ENCODE measurements at places on chromosomes 1 and 21.

DNA sequence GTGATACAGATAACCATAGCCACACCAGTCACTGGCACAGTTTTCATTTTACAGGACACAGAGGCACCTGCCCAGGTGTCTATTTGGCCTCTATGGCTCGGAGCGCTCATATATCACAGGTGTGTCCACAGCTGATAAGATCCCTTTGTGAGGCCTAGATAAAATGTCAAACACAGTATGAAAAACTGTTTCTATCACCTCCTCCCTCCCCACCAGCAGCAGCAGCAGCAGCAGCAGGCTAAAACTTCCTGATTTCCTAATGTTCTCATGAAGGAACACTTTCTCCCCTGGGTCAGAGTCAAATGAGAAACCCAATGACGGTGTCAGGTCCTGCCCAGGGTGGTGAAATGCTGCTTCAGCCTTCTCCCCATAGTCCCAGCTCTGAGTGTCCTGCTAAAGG is 24.4 kb downstream of the ELAPOR1 start:
- no peak for DNase-seq

DNA sequence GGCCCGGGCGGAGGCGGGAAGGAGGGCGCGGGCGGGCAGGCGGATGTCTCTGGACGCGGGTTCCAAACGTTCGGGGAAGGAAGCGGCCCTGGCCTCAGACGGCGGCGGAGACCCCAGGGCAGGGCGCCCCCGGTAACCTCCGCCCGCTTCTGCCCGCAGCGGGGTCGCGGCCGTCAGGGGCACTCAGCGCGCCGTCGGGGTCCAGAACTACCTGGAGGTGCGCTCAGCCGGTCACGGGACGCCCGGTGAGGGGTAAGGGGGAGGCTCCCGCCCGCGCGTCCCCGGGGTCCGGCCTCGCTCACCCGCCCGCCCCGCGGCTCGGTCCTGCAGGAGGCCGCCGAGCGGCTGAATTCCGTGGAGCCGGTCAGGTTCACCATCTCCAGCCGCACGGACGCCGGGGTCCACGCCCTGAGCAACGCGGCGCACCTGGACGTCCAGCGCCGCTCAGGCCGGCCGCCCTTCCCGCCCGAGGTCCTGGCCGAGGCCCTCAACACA is 406 bp downstream of the PUSL1 start:
- no peak for DNase-seq

GRCh38 chr1:178509414-178510007 is 3.4 kb upstream of the TEX35 start:
- DNase-seq: no peak

GRCh38 chr1:154935749-154936554 is 567 bp downstream of the PMVK start:
- DNase-seq: no peak

DNA sequence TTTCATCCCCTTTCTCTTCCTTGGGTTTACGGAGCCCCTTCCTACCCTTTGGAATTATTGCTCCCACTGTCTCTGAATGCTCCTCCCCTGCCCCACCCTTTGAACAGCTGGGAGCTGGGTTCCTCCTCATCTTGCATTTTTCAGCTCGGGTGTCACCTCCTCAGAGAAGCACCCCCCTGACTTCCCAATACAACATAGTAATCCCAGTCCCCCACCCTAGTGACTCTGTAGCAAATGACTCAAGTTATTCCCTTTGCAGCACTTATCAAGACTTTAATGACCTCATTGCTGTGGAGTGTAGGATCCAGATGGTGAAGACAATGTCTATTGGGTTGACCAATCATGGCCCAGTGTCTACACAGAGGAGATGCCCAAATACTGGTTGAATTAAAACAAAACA is 8.9 kb upstream of the VWA5B1 start:
- no peak for DNase-seq

- DNase-seq: no peak
These were observed 631.1 kb upstream of the NR5A2 start for GRCh38 chr1:199396456-199396855.

DNA sequence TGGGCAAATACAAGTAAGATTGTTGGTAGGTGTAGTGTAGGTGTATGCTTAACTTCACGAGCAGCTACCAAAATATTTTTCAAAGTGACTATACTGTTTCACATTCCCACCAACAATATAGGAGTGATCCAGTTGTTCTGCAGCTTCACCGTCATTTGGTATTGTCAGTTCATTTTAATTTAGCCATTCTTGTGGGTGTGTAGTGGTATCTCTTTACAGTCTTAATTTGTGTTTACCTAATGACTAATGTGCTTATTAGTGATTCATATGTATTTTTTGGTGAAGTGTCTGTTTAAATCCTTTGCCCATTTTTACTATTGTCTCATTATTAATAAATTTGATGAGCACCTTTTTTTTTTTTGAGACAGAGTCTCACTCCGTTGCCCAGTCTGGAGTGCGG is 35.4 kb downstream of the RCSD1 start:
- no peak for DNase-seq

GRCh38 chr1:34984435-34984792 is 733 bp downstream of the TMEM35B start:
- no peak for DNase-seq

DNA sequence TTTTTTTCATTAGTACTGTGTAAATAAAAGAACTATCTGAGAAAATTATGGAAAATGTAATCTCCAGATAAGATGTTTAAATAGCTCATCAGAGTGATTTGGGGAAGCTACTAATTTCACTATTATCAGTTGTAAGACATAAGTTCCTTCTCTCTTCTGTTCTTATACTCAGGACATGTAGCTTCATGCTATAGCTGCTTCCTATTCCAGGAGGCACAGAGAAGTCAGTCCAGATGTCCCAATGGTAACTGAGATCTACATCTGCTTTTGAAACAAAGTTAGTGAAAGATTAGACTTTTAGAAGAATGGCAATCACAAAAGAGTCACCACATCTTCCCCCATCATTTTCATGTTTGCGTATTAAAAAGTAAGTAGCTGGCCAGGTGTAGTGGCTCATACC is 5.6 kb downstream of the MAP3K21 start:
- no peak for DNase-seq

GRCh38 chr1:111402083-111402482 is 25.5 kb downstream of the OVGP1 start:
- no peak for DNase-seq

DNA sequence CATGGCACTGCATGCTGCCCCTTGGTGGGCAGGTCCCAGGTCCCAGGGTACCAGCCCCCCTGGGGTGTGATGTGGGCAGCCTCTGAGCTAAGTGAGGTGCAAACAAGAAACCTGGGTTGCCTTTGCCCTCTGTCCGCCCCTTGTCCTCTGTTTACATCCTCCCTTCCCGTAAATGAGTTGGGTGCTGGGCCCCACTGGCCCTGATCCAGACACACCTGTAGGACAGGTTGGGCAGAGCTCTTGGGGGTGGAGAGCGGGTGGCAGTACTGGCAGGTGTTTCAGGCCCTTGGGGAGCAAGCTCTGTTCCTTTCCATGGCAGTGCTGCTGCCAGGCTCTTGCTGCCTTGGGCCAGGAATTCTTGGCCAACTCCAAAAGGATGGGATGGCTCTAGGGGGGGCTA is 35.8 kb downstream of the ELF3 start:
- no peak for DNase-seq

DNA sequence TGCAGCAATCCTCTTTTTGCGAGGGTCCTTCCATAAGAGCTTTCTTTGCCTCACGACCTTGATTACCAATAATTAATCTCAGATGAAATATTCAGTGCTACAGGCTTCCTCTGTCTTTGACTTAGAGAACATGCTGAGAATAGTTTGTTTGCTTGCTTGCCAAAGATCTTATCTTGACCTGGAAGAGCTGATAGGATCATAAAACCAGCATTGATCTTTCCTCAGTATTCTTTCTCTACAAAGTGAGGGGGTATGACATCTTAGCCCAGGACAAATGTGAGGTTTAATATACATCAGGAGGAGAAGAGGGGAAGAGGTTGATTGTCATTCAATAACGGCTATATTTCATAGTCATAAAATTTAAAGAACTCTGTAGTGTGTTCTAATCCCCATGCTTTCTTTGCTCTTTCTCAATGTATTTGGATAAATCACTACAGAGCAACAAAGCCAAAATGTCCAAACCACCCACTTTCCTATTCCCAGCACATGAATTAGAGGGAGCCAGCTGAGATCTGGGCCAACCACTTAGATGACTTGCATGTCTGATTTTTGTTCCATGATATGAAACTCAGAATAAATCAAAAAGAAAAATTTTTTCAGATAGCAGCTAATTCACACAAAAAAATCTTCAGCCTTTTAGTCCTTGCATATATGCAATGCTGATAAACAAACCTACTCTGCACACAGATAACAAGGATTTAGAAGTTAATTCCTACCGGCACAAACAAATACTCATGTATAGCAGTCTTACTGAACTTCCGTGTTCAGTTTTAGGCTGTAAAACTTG is 50.5 kb upstream of the IPO9 start:
- no peak for DNase-seq

DNA sequence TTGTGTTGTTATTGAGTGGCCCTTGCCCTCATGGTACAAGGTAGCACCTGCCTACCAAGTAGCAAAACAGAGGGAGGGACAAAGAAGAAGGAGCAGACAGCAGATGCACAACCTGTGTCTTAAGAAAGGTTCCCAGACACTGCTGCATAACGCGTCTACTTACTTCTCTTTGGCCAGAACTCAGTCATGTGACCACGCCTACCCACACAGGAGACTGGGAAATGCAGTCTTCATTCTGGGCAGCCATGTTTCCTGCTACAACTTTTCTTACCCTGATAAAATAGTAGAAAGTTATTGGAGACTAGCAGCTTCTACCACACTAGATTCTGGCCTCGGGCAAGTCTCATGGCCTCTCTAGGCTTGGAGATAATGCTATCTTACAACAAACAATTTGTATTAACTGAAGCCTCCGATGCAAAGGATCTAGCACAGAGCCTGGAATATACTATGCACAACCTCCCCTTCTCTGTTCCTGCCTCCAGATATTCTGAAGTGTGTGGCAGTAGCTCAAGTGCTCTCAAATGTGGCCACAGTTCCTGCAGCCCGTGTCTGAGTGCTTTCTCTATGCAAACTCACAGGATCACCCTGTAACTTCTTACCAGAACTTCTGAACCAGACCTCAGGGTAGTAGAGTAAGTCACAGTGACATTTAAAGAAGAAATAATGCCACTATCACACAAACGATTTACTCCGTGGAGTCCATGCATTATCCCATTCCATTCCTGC is 34.1 kb upstream of the BTG2 start:
- DNase-seq: no peak

DNA sequence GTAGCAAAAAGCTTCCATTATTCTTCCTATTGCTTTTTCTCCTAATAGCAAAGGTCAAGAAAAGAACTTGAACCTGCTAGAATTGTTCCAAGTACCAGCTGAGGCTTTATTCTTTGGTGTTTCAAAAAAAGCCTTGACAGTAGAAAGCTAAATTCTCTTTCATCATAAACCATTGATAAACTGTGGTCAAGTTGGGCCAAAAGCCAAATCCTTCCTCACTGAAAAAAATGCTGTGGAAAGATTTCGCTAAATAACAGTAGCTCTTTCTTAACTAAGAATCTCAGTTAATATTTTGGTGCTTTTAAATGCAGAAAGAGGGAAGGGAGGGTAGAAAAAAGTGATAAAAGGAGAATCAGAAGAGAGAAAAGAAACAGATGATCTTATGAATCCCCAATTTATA is 14.0 kb upstream of the JAM2 start:
- DNase-seq: no peak

GRCh38 chr1:237166593-237167101 is 124.7 kb downstream of the RYR2 start:
- no peak for DNase-seq
